ENCODE measurements at places on chromosomes 4 and X.

DNA sequence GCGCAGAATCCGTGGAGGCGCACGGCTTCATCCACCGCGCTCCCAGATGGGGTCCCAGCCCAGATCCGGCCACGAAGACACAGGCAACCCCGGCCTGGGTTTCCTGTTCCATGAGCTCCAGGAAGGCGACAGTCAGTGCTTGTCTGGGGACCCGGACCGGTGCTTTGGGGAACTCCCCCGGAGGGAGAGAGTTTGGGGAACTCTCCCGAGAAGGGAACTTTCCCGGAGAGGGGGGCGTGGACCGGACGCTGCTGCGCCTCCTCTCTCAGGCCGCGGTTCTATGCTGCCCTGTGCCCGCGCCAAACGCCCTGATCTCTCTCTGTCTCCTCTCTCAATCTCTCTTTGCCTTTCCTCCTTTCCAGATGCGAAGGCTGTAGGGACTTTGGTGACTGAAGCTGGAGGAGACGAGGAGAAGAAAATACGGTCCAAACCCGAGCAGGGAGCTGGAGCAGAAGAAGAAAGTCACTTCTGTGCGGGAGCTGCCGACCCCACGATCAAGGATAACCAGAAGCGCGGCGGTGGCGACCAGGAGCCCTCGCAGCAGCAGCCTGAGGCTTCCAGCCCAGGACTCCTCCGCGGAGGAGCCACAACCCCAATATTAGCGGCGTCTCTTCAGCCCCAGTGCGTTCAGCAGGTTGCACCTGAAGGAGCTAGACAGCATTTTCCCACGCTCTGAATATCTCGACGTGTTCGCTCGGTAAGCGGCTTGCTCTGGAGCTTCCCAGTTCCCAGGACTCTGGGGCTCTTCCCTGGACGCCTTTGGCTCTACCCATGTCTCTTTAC is 47.6 kb upstream of the NKAP start:
- peak; percentile 10 for DNase-seq

DNA sequence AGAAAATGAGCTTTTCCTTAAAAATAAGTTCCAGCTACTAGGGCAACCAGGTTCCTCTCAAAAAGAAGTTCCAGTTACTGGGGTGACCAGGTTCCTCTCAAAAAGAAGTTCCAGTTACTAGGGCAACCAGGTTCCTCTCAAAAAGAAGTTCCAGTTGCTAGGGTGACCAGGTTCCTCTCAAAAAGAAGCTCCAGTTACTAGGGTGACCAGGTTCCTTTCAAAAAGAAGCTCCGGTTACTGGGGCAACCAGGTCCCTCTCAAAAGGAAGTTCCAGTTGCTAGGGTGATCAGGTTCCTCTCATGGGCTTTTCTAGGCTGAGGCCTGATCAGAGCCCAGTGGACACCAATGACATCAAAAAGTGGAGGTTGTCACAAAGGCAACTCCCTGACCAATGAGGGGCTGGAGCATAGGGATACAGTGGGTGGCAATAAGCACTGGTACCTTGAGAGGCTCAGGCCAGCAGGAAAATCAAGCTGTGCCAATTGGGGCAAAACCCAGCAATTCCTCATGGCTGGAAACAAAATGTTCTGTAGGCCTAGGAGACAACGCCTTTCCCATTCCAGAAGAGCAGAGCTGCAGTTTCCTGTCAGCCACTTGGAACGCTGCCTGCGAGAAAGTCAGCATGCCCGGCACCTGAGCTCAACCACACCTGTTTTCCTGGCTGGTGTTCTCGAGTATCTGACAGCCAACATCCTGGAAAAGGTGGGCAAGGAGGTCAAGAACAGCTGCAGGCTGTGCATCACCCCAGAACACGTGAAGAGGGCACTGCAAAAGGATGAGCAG is 12.3 kb upstream of the SYTL5 start:
- DNase-seq: no peak

DNA sequence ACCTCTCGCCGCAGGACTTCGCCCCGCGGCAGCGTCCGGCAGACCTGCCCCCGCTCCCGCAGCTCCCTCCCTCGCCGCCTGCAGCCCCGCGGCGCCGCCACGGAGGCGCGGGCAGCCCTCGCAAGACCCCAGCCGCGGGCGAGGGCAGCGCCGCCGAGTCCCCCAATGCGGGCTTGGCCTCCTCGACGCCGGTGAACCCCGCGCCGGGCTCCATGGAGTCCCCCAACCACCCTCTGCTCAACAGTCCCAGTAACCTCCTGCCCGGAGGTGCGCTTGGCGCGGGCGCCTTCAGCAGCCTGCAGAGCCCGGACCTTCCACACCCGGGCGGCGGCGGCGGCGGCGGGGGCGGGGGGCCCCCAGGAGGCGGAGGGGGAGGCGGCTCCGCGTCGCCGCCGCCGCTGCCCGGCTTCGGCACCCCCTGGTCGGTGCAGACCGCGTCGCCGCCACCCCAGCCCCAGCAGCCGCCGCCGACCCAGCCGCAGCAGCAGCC is 1.2 kb downstream of the CPEB2 start:
- DNase-seq: peak; percentile 70

DNA sequence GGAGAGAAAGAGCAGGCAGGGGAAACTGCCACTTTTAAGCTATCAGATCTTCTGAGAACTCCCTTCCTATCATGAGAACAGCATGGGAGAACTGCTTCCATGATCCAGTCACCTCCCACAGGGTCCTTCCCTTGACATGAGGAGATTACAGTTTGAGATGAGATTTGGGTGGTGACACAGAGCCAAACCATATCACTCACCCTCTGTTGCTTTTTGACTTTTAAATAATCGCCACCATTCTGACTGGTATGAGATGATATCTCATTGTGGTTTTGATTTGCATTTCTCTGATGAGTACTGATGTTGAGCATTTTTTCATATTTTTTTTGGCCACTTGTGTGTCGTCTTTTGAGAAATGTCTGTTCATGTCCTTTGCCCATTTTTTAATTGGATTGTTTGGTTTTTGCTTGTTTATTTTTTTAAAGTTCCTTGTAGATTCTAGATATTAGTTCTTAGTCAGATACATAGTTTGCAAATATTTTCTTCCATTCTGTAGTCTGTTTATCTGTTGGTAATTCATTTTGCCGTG is 6.5 kb upstream of the PAQR3 start:
- peak; percentile 12 for DNase-seq

DNA sequence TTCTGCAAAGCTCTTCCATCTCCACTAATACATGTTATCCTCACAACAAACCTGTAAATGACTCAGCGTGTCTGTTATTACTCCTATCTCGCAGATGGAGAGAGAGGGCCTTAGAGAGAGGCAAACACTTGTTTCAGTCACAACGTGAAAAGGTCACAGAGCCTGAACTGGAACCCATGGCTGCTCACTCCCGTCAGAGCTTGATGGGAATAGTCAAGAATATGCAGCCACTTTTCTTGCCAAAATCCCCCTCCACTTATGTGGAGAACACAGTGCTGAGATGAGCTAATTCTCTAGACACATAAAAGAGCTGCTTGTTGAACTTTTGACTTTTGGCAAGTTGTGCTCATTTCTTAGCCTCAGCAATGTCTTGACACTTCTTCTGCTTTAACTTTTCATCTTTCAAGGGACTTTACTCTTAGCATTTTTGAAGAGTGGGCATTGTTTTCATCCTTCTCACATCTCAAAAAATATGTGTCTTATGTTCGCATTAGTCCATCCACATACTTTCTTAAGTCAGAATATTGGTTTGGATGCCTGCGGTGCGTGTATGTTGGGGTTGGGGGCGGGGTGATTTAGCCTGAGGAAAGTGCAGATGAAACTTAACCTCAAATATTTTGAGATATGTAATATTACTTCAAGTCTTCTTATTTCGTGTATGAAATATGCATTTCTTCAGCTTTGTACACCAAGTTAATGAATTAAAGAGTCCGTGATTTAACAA is 69.2 kb downstream of the SYNPO2 start:
- no peak for DNase-seq

Measured in stimulated activated CD4-positive, alpha-beta T cell treated with anti-CD3 and anti-CD28 coated beads, Interleukin-15, amount 100 ng/mL, for 24 hours (primary cell).